ENCODE measurements at places on chromosomes 3 and 15. TPM values are rescaled to one million over a fixed set of nuclear protein-coding genes. Genes with fewer than 3 reads are reported as not detected.

- H3K4me3 ChIP-seq: no peak overlapping the region
- no peak overlapping the region for H3K27ac ChIP-seq
- no peak for DNase-seq
Measured at GRCh38 chr3:127457094-127457475, 133.4 kb downstream of the TPRA1 start.

GRCh38 chr15:91099616-91099994 lies 452 bp upstream of the SV2B start:
- H3K4me3 ChIP-seq: peak overlapping the region; percentile 51
- peak; percentile 50 for DNase-seq
- H3K27ac ChIP-seq: peak overlapping the region; percentile 31
- H3K4me1 ChIP-seq: no peaks in the 10 kb centered on the region
- H3K27me3 ChIP-seq: no peaks in the 10 kb centered on the region
- no peaks in the 10 kb centered on the region for H3K36me3 ChIP-seq

- no peak overlapping the region for H3K27ac ChIP-seq
- no peaks in the 10 kb centered on the region for H3K27me3 ChIP-seq
- no peaks in the 10 kb centered on the region for H3K4me1 ChIP-seq
- no peak overlapping the region for H3K4me3 ChIP-seq
- H3K36me3 ChIP-seq: no peaks in the 10 kb centered on the region
Measured at GRCh38 chr3:60792249-60792852, 458.9 kb downstream of the FHIT start.

DNA sequence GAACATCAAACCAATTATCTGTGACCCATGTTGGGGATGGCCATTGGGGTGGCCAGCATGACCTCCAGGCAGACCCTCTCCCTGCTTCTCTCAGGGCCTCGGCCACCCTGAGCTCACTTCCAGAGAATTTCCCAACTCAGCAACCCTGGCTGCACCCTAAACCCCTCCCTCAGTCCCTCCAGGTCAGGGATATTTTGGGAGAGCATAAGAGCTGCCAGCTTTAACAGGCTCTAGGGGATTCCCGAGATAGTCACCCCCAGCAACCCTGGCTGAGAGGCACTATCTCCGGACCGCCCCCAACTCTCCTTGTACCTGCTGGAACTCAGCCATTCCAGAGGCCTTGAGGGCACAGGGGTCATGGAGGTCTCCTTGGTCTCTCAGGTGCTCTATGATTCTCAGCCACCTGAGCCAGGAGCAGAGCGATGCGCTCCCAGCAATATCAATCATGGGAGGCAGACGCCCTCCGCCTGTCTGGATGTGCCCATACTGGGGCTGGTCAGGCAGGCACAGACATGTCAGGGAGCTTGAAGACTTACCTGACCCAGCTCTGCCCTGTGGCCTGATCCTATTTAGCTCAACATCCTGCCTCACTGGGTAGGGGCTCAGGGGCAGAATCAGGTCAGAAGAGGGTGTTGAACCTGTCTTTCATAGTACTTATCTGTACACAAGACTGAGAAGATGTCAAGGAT lies 34.9 kb upstream of the CILP start:
- no peak overlapping the region for H3K4me3 ChIP-seq
- H3K27me3 ChIP-seq: no peaks in the 10 kb centered on the region
- no peak for DNase-seq
- H3K36me3 ChIP-seq: no peaks in the 10 kb centered on the region
- H3K4me1 ChIP-seq: no peaks in the 10 kb centered on the region

DNA sequence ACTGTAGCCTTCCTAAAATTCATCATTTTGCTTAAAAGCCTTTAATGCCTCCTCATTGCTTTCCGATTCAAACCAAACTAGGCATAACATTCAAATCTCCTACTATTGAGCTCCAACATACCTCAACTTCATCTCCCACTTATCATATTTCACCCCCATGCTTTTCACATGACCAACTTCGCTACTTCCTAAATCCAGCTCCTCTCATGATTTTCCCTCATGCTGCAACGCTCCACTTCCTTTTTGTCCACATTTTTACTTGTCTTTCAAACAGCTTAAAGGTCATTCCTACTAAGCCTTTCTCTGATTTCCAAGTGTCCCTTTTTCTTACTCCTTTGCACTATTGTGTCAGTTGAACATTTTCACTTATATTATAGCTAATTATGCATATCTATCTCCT lies 20.3 kb upstream of the ANXA2 start:
- no peak overlapping the region for H3K4me3 ChIP-seq
- H3K27ac ChIP-seq: no peak overlapping the region
- H3K4me1 ChIP-seq: no peaks in the 10 kb centered on the region

DNA sequence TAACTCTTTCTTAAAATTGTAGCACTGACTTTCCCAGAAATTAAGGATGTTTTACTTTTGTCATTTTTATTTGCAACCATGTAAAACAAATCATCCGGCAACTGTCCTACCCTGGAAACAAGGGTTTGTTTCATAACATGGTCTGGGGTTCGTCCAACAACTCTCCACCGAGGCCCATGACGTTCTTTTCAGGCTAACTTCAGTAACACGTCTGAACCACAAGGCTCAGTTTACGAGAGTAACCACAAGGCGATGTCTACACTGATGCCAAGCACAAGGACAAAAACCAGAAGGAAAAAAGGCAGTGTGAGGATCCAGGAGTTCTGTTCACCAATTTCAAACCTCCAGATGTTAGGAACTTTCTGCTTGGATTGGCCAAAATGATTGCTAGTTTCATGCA lies 546.1 kb downstream of the NTRK3 start:
- no peaks in the 10 kb centered on the region for H3K27me3 ChIP-seq
- H3K4me3 ChIP-seq: no peak overlapping the region
- no peaks in the 10 kb centered on the region for H3K4me1 ChIP-seq
- no peak overlapping the region for H3K27ac ChIP-seq
- H3K36me3 ChIP-seq: no peaks in the 10 kb centered on the region

- H3K4me3 ChIP-seq: no peak overlapping the region
- no peak for DNase-seq
- H3K4me1 ChIP-seq: no peaks in the 10 kb centered on the region
- H3K27me3 ChIP-seq: no peaks in the 10 kb centered on the region
- H3K36me3 ChIP-seq: no peaks in the 10 kb centered on the region
- no peak overlapping the region for H3K27ac ChIP-seq
Measured at GRCh38 chr3:72186400-72186855, 401.5 kb upstream of the PROK2 start.

- no peaks in the 10 kb centered on the region for H3K4me1 ChIP-seq
- no peaks in the 10 kb centered on the region for H3K36me3 ChIP-seq
- no peak for DNase-seq
- no peak overlapping the region for H3K27ac ChIP-seq
- no peaks in the 10 kb centered on the region for H3K27me3 ChIP-seq
Measured at GRCh38 chr3:152870027-152870426, 35.1 kb downstream of the P2RY1 start.

DNA sequence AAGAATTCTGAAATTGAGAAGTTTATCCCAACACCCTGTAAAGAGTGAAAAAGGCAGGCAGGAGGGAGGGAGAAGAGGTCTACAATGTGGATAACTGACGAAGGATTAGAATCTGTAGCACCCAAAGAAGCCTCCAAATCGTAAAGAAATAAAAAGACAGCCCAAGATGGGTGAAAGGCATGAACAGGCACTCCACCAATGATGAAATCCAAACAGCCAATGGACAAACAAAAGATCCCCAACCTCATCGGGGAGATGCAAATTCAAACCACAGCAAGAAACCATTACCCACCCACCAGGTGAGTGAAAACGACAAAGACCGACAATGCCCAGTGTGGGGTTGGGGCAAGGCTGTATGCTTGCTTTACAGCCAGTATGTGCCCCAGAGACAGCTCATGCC lies 85.6 kb downstream of the IQSEC1 start:
- no peaks in the 10 kb centered on the region for H3K27me3 ChIP-seq
- DNase-seq: no peak
- no peak overlapping the region for H3K4me3 ChIP-seq
- H3K36me3 ChIP-seq: no peaks in the 10 kb centered on the region
- H3K27ac ChIP-seq: no peak overlapping the region

DNA sequence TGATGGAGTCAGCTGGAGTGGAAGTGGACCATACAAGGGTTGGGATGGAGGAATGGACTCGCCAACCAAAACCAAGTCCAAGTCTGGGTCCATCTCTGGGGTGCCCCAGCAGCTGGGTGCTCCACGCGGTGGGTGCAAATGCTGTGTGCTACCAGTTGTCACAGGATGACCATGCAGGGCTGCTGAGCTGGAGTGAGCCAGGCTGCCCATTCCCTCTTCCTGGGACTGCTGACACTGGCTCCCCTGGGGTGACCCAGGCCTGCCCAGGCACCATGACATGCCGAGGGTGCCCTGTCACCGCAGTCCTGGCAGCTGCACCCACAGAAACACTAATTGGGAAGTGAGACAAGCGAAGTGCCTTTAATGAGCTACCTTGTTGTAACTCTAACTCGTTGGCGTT lies 140.2 kb downstream of the TPRA1 start:
- H3K27ac ChIP-seq: no peak overlapping the region
- H3K4me3 ChIP-seq: no peak overlapping the region
- H3K27me3 ChIP-seq: no peaks in the 10 kb centered on the region
- no peaks in the 10 kb centered on the region for H3K36me3 ChIP-seq

DNA sequence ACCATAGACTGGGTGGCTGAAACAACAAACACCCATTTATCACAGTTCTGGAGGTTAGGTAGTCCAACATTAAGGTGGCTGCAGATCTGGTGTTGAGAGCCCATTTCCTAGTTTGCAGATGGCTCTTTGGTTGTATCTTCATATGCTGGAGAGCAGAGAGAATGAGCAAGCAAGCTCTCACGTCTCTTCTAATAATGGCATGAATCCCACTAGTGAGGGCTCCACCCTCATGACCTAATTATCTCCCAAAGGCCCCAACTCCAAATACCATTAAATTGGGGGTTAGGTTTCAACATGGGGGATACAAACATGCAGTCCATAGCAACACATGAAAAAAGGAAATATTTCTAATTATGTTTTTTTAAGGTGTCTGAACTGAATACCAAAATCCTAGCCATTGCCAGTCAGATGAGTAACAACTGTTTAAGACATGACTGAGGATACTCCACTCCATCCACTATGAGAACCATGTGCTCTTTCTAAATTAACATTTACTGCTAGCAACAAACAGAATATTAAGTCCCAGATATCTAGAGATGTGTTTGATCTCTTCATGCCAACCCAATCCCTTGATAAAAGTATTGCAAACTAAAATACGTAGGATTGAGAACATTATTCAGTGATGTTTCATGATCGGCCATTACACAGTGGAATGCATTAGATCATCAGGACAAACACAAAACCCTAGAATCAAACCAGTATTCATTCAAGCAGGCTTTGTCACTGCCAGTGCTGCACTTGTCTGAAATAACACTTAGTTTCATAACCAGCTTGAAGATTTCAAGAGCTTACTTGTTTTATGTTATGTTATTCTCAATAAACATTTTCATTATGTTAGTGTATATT lies 340.3 kb downstream of the SLC9A9 start:
- no peak for DNase-seq
- no peaks in the 10 kb centered on the region for H3K36me3 ChIP-seq
- H3K4me1 ChIP-seq: no peaks in the 10 kb centered on the region
- no peak overlapping the region for H3K27ac ChIP-seq
- no peaks in the 10 kb centered on the region for H3K27me3 ChIP-seq
- no peak overlapping the region for H3K4me3 ChIP-seq

DNA sequence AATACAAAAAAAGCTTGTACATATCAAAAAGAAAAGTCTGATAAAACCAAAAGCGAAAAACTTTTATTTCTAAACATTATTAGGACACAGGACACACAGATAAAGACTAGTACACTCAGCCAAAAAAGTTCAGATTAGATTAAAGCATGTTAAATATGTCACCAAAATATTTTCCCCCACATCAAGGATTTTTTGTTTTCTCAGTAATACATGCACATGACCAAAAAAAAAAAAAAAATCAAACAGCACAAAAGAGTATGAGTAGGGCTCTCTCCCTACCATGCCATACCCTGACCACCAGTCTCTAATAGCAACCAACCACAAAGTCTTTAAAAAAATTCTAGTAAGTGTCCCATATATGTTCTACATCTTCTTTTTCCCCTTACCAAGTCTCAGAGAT lies 77.4 kb downstream of the LRRFIP2 start:
- H3K36me3 ChIP-seq: peaks cover 24% of the 10 kb centered on the region
- H3K27me3 ChIP-seq: no peaks in the 10 kb centered on the region
- H3K4me1 ChIP-seq: no peaks in the 10 kb centered on the region
- no peak overlapping the region for H3K4me3 ChIP-seq
- no peak for DNase-seq

The RTP1 gene
- not detected for total RNA-seq

The OXTR gene
- not detected for total RNA-seq

The SHC4 gene
- 0.66 TPM for total RNA-seq

The PEX5L gene
- not detected for total RNA-seq

The RRP9 gene
- total RNA-seq: 9.9 TPM

Data from Peyer's patch (tissue), 4 donors.